HuH-7 (cell line): ENCODE measurements at places on chromosomes 5 and 9.

GRCh38 chr5:33462456-33462855 is 21.7 kb downstream of the TARS1 start:
- no peak for DNase-seq

DNA sequence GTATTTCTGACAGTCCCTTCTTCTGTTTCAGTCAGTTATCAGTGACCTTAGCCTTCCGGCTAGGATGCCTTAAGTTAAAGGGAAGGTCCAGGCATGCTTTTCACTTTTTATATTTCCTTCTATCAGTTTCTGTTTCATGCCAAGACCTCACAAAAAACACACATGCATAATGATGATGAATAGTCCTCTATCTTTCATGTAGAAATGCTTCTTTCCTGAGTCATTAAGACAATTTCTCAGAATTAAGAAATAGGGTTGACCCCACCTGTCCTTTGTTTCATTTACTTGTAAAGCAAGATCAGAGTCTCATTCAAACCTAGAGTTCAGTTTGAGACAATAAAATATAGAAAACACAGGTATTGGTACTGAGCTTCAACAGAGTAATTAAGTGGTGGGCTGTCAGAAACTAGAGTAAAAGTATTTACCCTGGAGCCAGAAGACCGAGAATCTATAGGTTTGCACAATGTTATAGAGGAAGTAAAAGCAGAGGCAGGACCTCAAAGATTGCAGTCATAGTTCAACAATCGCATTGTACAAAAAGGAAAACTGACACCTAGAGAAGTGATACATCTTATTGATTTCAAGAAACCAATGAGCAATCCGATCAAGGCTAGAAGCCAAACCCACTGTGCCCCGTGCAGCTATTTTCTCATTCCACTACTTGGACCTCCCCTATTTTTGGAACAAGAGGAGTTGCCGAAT is 118.7 kb upstream of the PUM3 start:
- DNase-seq = no peak

DNA sequence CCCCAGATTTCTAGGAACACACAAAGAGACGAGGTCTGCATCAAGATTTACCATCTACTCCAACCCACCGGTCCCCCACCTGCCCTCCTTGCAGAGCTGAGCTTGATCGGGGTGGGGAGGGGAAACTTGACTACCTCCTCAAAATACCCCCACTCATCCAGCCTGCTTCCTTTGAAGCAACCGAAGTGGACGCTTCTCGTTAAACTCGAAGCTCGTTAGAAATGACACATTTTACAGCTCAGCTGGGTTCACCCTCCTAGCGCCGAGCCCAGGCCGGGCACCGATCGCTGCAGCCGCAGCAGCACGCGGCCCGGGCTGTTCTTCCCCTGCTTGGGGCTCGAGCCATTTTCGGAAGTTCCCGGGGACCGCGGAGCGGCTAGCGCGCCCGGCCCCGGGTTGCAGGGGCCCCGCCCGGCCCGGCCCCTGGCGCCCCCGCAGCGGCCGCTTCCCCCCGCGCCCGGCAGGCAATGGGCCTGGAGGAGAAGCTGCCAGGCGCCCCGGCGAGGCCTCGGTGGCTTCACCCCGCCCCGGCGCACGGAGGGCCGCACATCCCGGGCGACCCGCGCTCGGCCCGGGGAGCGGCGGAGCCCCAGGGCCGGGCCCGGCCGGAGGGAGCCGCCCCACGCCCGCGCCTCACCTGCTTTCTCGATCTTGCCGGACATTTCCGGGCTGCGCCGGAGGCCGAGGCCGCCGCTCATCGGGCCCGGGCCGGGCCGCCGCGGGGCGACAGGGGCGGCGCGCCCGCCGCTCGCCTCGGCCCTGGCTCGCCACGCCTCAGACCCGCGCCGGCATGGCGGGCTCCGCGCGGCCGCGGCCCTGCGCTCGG is 530 bp downstream of the RAPGEF1 start:
- DNase-seq = no peak

- no peak for DNase-seq
Observed at GRCh38 chr5:178392386-178392785, 159.8 kb upstream of the PHYKPL start.

GRCh38 chr9:112112519-112112918 is 62.6 kb downstream of the SUSD1 start:
- no peak for DNase-seq

DNA sequence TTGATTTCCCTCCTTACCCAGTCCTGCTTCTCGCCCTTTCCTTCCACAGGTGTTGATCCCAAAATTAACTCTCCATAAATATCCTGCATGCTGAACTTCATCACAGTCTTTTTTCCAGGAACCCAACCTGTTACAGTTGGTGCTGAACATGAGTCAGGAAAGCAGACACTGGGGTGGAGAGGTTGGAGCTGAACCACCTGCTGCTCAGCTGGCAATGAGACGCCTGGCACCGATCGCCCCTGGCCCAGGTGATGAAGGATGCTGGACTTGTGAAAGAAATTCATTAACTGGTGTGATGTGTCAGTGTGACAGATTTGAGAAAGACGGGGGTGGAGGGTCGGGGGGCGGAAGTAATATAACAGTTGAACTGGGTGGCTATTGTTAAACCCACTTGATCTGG is 30.6 kb downstream of the CPLX2 start:
- no peak for DNase-seq

DNA sequence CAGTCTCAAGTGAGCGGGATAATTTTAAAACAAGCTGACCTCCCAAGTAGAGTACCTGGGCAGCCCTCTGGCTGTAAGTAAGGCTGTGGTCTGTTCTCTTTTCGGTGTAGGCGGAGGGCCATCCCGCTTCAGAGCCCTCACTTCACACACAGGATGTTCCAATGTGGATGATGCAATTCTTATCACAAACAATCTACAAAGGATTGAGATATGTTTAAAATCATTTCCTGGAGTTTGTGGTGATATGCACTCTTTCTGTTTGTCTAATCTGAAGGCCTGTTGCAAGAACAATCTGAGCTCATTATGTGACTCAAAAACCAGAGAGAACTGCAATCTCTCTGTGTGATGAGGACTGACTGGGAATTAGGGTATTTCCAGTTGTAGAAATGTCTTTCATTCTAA is 42.5 kb downstream of the ITGA2 start:
- peak; percentile 13 for DNase-seq

DNA sequence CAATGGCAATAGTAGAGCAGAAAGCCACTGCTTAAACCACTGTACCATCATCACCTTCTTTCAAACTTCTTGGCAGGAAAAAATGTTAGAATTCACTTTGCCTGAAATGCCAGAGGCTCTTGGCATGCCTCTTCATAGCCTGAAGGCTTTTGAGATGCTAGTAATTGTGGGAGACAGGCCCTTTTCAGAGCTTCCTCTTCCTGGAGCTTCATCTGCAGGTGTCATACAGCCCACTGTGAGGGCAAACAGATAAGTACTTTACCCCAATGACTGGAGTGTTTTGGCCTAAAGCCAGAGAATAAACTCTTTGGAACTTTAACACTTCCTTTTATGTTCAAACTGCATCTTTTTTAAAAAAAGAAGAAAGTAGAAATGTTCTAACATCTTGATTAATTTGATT is 81.3 kb upstream of the TMEM171 start:
- DNase-seq = no peak
